Uterus (tissue), 4 donors: ENCODE measurements at places on chromosomes 11 and 22. TPM values are rescaled to one million over a fixed set of nuclear protein-coding genes. Genes with fewer than 3 reads are reported as not detected.

- no peak for DNase-seq
- no peaks in the 10 kb centered on the region for H3K4me1 ChIP-seq
- H3K4me3 ChIP-seq = no peak overlapping the region
- no peak overlapping the region for H3K27ac ChIP-seq
- H3K27me3 ChIP-seq = no peaks in the 10 kb centered on the region
These were observed 31.3 kb downstream of the MPPED1 start for GRCh38 chr22:43443152-43443471.

GRCh38 chr11:235609-235996, 539 bp downstream of the SIRT3 start:
- H3K27ac ChIP-seq = peak overlapping the region; percentile 92
- DNase-seq = no peak
- peaks cover 15% of the 10 kb centered on the region for H3K4me1 ChIP-seq
- H3K27me3 ChIP-seq = no peaks in the 10 kb centered on the region
- peak overlapping the region; percentile 94 for H3K4me3 ChIP-seq

DNA sequence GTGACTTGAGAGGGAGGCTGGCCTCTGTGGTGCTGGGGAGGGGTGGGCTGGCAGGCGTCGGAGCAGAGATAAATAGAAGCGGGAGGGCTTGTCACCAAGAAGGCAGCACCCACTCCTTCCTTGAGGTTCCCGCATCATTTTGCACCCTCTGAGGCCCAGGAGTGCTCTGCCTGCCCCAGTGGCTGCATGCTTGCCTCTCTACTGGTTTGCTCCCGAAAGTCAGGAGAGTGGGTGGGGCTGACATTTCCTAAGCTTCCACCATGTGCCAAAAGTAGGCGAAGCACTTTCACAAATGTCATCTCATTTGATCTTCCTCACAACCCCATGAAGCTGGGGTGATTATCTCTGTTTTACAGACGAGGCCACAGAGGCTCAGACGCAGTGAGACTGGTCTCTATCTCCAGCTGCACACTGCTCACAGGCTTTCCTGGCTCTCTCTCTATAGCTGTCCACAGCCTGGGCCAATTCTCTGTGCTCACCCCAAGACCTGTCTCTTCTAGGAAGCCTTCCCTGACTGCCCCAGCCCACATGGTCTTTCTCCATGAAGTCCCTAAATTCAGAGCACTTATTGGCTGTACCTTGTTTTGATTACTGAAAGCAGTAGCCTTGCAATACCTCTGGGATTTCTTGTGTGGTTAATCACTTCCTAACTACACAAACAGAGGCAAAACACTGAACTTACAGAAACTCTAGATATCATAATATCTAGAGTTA, 2.6 kb upstream of the UCP3 start:
- H3K27me3 ChIP-seq = no peaks in the 10 kb centered on the region
- H3K4me3 ChIP-seq = no peak overlapping the region
- H3K36me3 ChIP-seq = no peaks in the 10 kb centered on the region
- H3K4me1 ChIP-seq = no peaks in the 10 kb centered on the region
- DNase-seq = no peak

DNA sequence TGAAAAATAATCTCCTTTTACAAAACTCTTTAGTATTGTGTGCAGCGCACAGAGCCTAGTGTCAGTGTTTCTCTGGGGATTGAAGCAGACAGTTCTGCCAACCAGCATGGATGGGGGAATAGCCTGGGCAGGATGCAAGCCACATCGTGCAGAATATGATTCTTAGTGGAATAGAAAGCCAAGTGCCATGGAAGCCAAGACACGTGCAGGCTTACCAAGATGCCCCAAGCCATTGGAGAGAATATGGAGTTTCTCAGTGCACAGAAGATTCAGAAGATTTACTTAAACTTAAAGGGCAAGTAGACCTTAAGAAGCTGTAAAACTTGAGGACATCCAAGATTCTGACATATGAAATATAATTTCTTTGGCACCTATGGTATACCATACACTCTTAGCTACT, 917.6 kb downstream of the NTM start:
- H3K4me3 ChIP-seq = no peak overlapping the region
- no peak for DNase-seq
- H3K36me3 ChIP-seq = no peaks in the 10 kb centered on the region
- no peaks in the 10 kb centered on the region for H3K4me1 ChIP-seq

The MS4A8 gene
- 0.98 TPM for total RNA-seq

DNA sequence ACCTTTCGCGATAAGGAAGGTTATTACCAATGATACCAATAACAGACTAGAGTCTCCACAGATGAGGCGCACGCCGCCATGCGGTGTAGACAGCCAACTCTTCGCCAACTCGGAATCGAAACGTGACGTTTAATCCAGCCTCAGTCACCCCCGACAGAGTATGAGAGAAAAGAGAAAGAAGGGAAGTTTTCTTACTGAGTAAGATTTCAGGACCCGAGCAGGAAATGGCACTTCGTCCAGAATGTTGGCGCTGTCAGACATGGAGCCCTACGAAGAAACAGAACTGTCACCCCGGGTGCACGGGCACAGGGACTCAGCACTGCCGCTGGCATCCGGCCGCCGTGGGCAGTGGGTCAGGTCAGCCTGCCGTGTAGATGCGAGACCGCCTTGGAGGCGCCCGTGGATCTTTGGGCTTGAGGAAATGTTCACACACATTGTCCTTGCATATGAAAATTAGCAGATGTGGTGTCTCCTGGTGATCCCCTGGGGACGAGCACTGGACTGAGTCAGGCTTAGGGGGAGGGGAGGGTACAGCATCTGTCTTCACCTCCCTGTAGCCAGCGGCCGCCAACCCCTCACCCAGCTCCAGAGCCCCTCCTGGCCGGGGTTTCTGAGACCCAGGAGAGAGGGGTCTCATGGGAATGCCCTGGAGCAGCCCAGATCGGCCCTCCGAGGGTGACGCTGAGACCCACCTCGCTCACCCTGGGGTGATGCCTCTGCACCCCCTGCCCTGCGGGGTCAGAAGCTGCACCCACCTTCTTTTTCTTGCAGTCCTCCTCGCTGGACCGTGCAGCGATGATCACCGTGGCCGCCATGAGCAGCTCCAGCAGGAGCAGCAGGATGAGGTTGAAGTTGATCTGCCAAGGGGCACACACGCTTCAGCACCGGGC, 8.3 kb downstream of the MLC1 start:
- H3K36me3 ChIP-seq = no peaks in the 10 kb centered on the region
- no peak for DNase-seq
- H3K4me1 ChIP-seq = no peaks in the 10 kb centered on the region
- H3K27me3 ChIP-seq = no peaks in the 10 kb centered on the region
- H3K4me3 ChIP-seq = no peak overlapping the region

DNA sequence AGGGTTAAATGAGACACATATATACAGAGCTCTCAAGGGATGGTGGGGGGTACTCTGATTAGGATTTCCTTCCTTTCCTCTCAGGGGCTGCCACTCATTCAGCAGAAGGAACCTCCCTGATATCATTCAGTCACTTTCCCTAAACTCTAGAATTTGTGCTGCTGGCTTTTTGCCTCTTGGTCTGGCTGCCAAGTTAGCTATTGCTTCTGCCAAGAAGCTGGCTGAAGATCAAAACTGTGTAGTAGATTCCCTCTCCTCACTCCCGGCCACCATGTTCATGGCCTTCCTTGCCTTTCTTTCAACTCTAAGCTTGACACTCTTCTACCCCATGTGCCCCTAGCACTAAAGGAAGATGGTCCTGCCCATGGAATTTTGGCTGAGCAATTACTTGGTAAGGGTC, 18.7 kb downstream of the SLC6A5 start:
- no peaks in the 10 kb centered on the region for H3K36me3 ChIP-seq
- H3K27me3 ChIP-seq = no peaks in the 10 kb centered on the region
- H3K27ac ChIP-seq = no peak overlapping the region
- DNase-seq = no peak
- H3K4me3 ChIP-seq = no peak overlapping the region
- H3K4me1 ChIP-seq = no peaks in the 10 kb centered on the region

The CNTF gene
- not detected for total RNA-seq

The AQP11 gene
- not detected for total RNA-seq

The CABP4 gene
- not detected for total RNA-seq

- no peak overlapping the region for H3K4me3 ChIP-seq
- peaks cover 2% of the 10 kb centered on the region for H3K36me3 ChIP-seq
- H3K4me1 ChIP-seq = no peaks in the 10 kb centered on the region
- H3K27ac ChIP-seq = no peak overlapping the region
- no peaks in the 10 kb centered on the region for H3K27me3 ChIP-seq
These were observed 734.7 kb downstream of the KCNA4 start for GRCh38 chr11:29282088-29282487.

The NRGN gene
- 0.62 TPM for total RNA-seq

- H3K4me1 ChIP-seq = no peaks in the 10 kb centered on the region
- peak; percentile 1 for DNase-seq
- no peaks in the 10 kb centered on the region for H3K27me3 ChIP-seq
- no peak overlapping the region for H3K4me3 ChIP-seq
- H3K36me3 ChIP-seq = no peaks in the 10 kb centered on the region
These were observed 1336.8 kb downstream of the TBC1D22A start for GRCh38 chr22:48099251-48099650.

DNA sequence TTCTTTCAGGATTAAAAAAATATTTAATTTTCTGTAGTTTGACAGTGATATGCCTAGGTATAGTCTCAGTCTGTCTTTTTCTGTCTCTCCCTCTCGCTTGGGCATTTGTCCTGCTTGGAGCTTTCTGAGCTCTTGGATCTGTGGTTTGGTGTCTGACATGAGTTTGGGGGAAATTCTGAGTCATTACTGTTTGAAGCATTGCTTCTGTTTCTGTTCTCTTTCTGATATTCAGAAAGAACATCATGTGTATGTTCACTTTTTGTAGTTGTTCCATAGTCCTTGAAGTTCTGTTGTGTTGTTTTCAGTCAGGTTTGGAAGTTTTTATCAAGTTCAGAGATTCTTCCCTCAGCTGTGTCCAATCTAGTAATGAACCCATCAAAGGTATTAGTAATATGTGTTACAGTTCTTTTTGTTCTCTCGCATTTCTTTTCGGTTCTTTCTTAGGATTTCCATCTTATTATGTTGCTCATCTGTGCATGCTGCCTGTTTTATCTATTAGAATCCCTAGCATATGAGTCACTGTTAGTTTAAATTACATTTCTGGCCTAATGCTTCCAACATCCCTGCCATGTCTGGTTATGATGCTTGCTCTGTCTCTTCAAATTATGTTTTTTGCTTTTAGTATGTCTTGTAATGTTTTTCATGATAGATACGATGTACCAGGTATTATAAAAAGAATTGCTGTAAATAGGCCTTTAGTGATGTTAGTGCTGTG, 48.4 kb downstream of the DDX10 start:
- no peaks in the 10 kb centered on the region for H3K27me3 ChIP-seq
- DNase-seq = no peak
- no peaks in the 10 kb centered on the region for H3K36me3 ChIP-seq
- H3K4me1 ChIP-seq = no peaks in the 10 kb centered on the region

The STK33 gene
- 30.0 TPM for total RNA-seq

The CSRP3 gene
- total RNA-seq = not detected

GRCh38 chr11:115219376-115219775, 284.8 kb downstream of the CADM1 start:
- H3K4me3 ChIP-seq = no peak overlapping the region
- H3K36me3 ChIP-seq = no peaks in the 10 kb centered on the region

- no peaks in the 10 kb centered on the region for H3K4me1 ChIP-seq
- no peaks in the 10 kb centered on the region for H3K36me3 ChIP-seq
- no peaks in the 10 kb centered on the region for H3K27me3 ChIP-seq
- DNase-seq = no peak
- H3K4me3 ChIP-seq = no peak overlapping the region
These were observed 357.2 kb downstream of the TMEM135 start for GRCh38 chr11:87394924-87395323.

The PDGFB gene
- 4.7 TPM for total RNA-seq

The KCNK7 gene
- total RNA-seq = not detected

GRCh38 chr11:132576706-132577105, 955.6 kb downstream of the OPCML start:
- H3K4me1 ChIP-seq = no peaks in the 10 kb centered on the region
- DNase-seq = no peak
- H3K27ac ChIP-seq = no peak overlapping the region
- H3K4me3 ChIP-seq = no peak overlapping the region

The SLC17A6 gene
- not detected for total RNA-seq

DNA sequence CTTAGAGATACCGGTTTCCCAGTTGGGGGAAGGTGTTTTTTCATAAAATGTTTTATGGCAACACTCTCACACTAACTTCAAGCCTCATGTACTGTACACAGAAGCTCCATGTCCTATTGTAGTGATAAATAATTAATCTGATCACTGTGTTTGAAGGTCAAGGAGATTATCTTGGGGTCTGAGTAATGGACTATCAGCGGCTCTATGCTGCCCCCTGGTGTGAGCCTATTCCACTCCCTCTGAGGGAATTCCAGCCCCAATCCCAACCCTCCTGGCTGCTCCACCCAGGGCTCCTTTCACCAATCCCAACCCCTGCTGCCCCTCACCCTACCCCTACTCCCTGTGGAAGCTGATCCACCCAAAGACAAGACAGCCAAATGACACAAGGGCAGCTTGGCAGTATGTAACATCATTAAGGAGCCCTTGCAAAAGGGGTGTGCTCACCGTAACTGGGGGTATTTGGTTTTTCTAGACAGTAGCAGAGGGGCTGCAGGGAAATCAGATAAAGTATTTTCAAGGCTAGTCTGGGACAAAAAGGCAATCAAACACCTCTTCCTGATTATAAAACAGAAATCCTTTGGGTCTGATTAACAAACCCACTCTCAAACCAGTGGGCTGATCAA, 22.3 kb downstream of the HPS4 start:
- no peaks in the 10 kb centered on the region for H3K27me3 ChIP-seq
- H3K27ac ChIP-seq = no peak overlapping the region
- no peaks in the 10 kb centered on the region for H3K36me3 ChIP-seq
- DNase-seq = peak; percentile 44
- no peak overlapping the region for H3K4me3 ChIP-seq

GRCh38 chr11:64887757-64888405, 9.5 kb upstream of the EHD1 start:
- H3K27ac ChIP-seq = peak overlapping the region; percentile 62
- DNase-seq = peak; percentile 83
- peak overlapping the region; percentile 21 for H3K4me3 ChIP-seq
- no peaks in the 10 kb centered on the region for H3K4me1 ChIP-seq
